ENCODE measurements at places on chromosomes 7 and 10.

- no peak for DNase-seq
These were observed 100.3 kb downstream of the CCSER2 start for GRCh38 chr10:84428711-84429110.

DNA sequence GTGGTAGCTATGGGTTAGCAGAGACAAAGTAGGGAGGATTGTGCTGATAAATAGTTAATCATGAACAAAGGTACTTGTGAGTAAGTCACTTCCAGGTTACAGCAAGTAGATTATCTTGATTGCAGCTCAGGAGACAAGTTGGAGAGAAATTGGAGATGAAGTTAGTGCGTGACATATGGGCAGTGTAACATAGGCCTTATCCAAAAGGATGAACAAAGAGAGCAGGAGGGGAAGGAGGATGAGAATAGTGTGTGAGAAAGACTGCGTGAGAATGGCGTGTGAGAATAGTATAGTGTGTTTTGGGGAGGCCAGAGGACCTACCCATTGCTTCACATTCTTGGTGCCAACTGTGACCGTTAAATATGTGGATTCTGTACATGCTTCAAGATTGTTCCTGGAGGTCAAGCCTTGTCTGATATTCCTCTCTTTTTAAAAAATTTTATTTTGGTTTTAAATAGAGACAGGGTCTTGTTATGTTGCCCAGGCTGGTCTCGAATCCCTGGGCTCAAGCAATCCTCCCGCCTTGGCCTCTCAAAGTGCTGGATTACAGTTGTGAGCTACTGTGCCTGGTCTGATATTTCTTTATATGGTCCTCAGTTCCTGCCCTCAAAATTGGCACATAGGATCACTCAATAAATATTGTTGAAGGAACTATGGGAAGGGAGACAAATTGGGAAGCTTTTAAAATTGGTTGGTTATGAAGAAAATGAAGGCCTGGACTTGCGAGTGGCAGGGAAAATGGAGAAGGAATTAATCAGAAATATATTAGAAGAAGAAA is 3.2 kb downstream of the VCL start:
- DNase-seq, result no peak

DNA sequence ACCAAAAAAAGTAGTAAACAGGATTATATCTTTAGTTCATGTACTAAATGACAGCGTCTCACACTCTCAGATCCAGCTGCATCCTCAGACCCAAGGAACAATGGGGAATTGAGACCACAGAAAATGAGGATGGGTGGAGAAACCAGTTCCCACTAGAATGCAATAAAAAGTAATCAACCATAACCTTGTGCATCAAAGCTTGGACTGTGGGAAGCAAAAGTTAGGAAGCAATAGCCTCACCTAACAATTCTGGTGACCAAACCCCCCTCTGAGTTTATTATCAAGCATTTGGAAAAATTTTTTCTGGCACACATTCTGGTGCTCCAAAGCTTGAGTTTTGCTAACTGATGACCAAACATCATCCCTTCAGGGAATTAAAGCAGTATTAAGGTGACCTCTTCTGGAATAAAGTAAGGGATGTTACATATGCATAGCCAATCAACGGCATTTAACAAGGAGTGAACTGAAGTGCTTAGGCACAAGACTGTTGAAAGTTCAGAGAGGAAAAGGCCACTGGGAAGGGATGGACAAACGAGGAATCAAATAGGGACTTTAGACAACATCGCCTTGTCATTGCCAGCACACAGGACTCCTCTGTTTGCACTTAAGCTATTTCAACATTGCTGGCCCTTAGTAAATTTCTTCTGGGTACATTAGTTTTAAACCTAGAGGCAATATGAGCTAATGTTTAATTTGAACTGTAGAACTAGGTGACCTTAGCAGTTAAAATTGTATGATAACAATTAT is 1.2 kb upstream of the MAT1A start:
- DNase-seq, result no peak

DNA sequence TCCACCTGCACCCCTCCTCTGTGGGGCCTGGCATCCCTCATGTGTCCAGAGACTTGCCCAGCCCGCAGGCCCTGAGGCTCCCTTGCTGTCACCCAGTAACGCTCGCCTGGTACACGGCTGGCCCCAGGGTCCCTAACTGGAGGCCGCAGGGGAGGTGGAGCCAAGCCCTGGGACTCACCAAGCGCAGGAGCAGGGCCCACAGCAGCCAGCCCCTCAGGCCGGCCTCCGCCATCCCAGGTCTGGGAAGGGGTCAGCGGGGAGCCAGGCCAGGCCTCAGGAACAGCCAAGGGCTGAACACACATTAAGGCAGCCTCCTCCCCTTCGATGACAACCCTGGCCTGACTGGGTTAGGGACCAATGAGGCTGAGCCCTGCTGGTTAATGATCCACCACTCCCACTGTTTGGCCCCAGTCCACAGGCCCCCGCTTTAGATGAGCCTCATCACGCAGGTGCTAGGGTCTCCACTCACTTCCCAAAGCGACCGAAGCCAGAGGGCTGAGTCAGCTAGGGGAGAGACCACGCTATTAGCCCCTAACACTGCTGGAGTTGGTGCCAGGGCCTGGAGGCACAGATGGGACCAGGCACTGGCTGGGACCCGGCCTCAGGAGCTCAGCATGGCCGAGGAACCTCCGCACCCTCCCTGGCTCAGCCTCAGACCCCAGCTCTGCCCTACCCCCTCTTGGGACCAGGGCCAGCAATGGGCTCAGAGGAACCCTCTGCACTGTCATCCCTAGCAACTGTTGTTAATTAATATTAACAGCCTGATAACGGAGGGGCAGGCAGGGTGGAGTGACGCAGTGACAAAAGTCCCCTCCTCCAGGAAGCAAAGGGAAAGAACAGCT is at the start of gene NPC1L1:
Gene NPC1L1, minus strand, starts transcription at position 303 of the 842 bp plus-strand sequence. Its CDS starts 71 bp downstream, at position 232.
- no peak for DNase-seq

- DNase-seq, result no peak
These were observed 14.2 kb downstream of the VTI1A start for GRCh38 chr10:112461029-112461887.

GRCh38 chr10:48442090-48442808 is 135.8 kb downstream of the MAPK8 start:
- no peak for DNase-seq

DNA sequence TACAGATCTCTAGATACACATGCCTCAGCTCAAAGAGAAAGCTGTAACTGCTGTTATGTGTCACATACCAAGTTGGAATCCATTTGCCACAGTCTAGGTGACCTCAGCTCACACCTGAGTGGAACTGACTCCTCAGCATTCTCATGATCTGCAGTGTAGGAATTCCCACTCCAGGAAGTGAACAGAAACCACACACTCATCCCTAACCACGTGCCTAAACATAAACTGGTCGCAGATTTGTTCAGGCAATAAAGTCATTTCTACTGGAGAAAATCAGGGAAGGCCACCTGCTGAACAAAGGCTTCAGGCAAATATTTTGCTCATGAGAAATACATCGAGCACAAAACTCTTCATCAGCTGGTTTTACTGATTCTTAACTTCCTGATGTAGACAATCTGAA is 23.0 kb upstream of the ZMYND11 start:
- no peak for DNase-seq

DNA sequence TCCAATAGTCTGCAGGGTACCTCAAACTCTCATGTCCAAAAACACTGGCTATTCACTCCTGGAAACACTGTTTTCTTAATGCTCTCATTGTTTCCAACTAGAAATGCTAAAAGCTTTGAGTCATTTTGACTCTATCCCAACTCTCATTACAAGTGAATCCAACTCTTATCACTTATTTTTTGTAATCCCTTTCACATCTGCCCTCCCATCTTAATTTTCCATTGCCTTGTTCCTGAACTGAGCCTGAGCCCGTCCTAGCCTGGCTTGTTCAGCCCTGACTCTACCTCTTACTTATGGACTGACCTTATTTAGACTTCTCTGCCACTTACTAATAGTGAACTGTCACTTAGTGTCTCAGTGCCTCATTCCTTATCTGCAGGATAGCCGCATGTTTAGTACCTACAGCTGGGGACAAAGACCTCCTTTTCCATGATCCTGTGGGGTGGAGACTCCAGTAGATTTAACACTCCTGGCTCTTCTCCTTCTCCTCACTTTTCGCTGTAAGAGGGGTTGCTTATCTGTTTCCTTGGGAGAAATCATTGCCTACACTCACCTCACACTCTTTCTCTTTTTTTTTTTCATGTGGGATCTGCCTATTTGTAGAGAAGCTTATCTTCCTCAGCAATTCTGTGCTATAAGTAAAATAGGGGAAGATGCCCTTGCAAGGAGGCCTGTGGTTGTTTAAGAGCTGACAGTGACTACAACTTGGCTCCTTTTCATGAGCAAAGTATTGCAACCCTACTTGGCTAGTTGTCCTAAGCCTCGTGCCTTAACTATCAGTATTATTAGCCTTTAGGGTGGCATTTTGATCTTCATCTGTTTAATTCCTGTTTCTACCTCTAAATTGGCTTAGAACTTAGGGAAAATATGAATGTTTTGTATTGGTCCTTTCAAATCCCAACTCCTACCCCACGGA is 56.4 kb downstream of the SLC16A12 start:
- DNase-seq, result no peak

- DNase-seq, result no peak
These were observed 2.5 kb upstream of the P4HA1 start for GRCh38 chr10:73099141-73099540.

GRCh38 chr7:207418-208129 is 15.2 kb downstream of the FAM20C start:
- DNase-seq, result no peak

DNA sequence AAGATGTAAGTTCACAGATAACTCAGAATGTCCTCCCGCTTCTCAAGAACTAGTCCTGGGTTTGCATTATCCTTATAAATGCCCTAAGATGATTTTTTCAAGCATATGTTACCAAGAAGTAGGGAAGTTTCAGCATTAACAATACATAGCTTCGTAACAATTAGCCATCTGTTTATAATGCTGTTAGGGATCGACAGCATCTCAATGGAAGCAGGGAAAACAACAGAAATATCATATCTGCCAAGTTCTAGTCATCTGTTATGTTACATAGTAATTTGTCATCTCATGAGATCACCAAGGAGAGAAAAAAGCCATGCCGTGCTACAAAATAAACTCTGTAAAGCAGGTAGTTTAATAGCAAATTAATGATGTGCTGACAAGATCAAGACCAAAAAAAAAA is 731.5 kb upstream of the C7orf33 start:
- no peak for DNase-seq

DNA sequence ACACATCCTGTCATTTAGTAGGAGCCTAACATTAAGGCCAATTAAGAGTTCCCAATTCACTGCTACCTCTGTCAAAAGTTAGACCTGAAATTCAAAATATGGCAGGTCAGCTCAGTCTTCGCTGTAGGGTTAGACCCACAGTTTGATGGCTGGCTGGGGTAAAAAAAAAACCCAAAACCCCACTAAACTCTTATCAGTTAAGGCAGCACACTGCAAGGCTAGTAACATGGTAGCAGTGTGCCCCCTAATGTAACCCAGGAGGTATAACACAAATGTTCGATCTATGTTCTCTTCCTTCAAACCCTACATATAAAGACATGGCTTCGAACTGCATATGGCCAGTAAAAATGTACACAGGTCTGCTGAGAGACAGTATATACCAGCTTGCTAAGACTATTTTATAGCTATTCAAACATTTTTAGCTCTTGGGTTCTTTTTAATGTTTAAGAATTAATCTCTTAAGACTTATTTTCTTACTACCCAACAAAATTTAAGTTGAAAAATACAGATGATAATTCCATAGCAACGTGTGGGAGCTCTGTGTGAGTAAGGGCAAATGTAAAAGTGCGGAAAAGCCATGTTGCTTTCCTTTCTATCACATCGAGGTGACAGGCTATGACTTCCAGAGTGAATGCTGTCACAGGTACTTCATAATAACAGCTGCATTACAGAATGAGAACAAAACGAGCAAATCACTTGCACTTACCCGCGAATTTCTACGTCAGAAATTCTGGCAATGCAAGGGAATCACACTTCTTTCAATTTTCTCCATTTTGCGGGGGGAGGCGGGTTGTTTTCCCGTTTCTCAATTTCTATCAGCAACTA is 168.4 kb upstream of the IMMP2L start:
- DNase-seq, result no peak

DNA sequence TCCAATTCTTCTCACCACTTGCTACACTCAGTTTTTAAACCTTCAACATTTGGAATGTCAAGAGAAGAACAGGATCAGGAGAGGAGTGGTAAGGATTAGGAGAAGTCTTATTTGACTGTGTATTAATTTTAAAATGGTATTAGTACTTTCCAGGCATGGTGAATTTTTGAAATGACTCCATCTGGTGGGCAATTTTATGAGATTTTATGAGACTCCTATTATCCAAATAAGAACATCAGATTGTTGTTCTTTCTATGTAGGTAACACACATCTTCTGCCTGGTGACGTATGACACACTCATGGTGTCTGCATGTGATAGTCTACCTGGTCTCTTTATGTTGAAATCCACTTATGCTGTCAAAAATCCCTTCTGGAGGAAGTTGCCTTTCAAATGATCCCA is 51.0 kb downstream of the SLC13A1 start:
- no peak for DNase-seq

GRCh38 chr10:71948496-71949067 is 15.6 kb upstream of the CHST3 start:
- DNase-seq, result no peak

DNA sequence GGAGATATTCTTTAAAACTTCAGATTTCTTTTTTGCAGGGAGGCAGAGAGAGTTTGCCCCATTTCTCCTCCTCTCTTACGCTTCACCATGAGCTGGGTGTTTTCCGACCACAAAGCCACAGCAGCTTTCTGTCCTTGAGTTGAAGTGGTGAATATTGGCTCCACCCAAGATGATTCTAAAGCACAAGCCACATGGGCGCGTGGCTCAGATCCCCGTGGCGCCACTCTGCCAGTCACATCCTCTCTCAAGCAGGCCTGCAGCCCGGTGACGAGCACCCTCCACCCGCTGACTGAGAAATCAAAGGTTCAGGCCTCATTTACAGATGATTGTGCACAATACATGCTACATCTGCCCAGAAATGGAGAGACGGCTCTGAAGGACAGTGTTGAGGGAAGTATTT is 27.6 kb upstream of the RNF32 start:
- DNase-seq, result no peak

All from right hindlimb (tissue), 1 donor.